ENCODE measurements at places on chromosomes 7 and 10. TPM values are rescaled to one million over a fixed set of nuclear protein-coding genes. Genes with fewer than 3 reads are reported as not detected.
A peak's percentile ranks its signal among the peaks of the same experiment; 100 is the strongest.

DNA sequence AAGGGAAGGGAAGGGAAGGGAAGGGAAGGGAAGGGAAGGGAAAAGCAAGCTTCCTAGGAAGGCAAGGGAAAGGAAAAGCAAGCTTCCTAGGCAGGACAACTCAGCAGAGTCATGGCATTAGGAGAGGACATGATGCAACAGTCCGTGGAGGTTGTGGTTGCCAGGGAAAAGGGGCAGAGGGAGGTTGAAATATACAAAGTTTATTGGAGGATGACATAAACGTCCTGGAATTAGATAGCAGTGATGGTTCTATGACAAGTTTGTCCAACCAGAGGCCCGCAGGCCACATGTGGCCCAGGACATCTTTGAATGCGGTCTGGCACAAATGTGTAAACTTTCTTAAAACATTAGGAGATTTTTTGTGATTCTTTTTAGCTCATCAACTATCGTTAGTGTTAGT lies 59.8 kb upstream of the OPN4 start:
- DNase-seq, result no peak

Gene LEP
- 0.04 TPM for polyA plus RNA-seq

GRCh38 chr7:29859524-29860185 lies 53.3 kb downstream of the WIPF3 start:
- no peak for DNase-seq

DNA sequence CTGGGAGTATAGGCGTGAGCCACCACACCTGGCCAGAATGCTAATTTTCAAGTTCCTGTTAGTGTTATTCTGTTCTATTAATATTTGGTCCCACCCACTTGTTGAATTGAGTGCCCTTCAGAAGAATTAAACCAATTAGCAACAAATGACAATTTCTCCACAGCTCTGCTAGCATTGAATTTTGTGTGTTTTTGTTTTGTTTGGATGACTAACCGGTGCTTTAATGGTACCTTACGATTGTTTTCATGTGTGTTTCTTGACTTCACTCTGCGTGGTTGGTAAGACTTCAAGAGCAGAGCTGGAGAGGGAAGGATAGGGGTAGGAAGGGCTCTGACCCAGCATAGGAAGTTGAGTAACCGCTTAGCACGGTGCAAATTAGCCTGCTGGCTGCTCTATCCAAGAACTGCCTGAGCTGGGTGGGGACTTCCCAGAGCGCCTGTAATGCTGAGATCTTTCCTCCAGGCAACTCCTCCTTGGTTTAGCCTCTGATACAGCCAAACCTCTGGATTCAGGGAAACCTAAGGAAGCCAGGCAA lies 4.6 kb downstream of the ARPC1B start:
- DNase-seq, result peak; percentile 25

Gene SEMA3C
- polyA plus RNA-seq, result 115 TPM

GRCh38 chr7:74544706-74545469 lies 91.2 kb downstream of the GTF2IRD1 start:
- DNase-seq, result no peak

DNA sequence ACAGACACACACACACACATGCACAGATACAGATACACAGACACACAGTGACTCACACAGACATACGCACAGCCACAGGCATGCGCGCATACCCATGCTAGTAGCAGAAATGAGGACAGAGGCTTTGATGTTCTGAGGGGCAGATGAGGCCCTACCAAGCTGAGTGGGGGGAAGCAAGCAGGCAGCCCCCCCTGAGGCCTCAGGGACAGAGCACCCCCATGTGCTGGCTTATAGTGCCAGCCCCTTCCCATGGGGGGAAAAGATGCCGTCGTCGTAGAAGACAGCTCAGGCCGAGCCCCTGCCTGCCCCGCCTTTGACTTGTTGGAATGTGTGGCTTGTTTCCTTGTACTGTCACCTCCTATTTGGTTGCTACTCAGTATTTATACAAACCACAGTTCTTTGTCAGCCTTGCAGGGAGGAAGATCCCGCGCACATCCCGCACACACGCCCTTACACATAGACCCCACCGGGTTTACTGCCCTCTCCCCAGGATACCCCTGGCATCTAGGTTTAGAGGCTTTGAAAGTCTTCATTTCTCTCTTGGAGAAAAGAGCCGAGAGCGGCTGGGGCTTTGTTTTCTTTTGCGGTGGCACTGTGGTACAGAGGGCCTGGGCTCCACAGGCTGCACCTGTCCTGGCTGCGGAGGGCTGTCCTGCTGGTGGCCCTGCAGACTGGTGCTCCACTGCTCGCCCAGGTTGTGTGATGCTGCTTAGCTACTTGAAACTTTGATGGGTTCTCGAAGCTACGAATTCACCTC lies 112.5 kb downstream of the DOCK1 start:
- no peak for DNase-seq

Gene TES
- 73.4 TPM for polyA plus RNA-seq

DNA sequence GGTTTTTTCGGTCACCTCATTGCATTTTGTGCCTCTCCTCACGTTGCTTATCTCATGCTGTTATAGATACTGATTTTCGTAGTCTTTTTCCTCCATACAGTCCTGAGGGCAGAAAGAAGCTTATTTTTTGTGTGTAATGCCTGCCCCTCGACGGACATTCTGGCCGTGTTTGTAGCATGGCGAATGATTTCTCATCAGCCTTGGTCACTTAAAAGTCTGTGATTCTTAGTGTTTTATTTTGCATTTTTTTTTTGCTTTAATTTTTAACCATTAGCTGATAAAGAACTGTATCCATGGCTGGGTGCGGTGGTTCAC lies 469 bp upstream of the NOC3L start:
- no peak for DNase-seq

DNA sequence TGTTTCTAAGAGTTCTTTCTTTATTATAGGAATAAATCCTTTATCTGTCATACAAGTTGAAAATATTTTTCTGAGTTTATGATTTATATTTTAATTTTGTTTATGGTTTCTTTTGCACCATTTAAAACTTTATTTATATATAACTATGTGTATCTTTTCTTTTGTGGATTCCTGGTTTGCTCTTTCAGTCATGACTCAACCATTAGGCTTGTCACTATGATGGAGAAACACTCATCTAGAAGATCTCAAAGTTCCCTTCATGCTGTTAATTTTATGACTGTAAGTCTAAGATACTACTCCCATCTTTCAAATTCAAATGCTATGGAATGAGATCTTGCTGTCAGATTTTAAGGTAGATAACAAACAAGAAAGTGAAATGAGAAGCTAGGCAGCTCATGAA lies 199.5 kb downstream of the INHBA start:
- DNase-seq, result no peak
